Glutamatergic neuron (in vitro differentiated cells): ENCODE measurements at places on chromosomes 2 and 18. TPM values are rescaled to one million over a fixed set of nuclear protein-coding genes. Genes with fewer than 3 reads are reported as not detected.

DNA sequence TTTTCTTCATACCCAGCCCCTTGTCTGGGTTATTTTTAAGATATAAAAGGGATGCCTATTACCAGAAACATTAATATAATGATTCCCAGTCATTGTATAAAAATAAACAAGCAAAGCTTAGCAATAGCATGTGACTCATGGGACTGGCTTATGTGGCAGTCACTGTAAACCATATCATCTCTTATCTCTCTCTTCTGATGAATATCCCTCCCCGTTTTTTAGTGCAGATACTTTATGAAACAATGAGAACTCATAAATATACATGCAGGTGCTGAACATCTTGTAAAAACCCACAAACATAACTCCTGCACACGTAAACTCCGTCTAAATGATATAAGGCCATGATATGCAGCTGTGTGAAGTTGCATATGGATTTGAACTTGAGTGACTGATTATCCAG lies 154.9 kb downstream of the MGAT5 start:
- DNase-seq = no peak

DNA sequence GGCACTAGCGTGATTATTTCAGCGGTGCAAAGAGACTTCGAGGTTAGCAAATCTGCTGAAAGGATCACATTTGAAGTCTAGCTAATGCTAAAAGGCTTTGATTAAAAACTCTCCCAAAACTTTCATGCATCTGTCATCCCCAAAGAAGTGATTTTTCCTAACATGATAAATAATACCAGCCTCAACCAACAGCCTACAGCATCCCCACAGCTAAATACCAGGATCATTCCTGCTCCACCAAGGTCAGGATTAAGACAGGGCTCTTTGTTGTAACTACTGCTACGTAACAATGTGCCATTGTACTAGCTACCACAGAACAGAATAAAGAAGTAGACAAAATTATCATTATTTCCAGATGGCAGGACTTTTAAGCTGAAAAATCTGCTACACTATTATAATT lies 1.6 kb downstream of the OR6B3 start:
- DNase-seq = no peak

DNA sequence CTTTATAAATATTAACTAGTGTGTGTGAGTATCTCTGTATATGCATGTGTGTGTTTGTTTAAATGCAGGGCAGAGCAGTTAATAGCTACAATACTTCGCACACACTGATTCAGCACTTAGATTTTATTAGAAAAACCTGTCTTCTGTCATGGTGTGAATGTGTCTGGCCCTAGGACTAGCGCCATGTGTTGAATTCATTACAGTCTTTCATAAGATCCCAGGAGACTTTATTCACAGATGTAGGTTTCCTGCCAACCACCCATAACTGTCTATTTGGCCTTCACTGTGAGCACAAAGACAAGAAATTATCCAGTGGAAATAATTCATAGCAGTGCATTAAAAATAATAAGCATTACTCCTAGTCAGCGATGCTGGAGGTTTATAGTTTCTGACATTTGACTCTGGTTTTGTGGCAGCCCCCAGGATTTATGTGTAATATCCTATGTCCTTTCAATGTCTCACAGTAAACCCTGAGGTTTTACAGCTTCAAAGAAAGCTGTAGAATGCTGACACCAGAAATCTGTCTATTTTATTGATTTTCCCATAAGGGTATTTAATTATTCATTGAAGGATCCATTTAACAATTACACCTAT lies 93.9 kb downstream of the ZNF804A start:
- no peak for DNase-seq

The CTAGE1 gene
- not detected for total RNA-seq

The ARHGAP25 gene
- total RNA-seq = 1.4 TPM

The IL1R2 gene
- total RNA-seq = not detected

The POTEJ gene
- total RNA-seq = not detected

- DNase-seq = no peak
Observed at GRCh38 chr18:57947117-57947516, 96.9 kb upstream of the NEDD4L start.

DNA sequence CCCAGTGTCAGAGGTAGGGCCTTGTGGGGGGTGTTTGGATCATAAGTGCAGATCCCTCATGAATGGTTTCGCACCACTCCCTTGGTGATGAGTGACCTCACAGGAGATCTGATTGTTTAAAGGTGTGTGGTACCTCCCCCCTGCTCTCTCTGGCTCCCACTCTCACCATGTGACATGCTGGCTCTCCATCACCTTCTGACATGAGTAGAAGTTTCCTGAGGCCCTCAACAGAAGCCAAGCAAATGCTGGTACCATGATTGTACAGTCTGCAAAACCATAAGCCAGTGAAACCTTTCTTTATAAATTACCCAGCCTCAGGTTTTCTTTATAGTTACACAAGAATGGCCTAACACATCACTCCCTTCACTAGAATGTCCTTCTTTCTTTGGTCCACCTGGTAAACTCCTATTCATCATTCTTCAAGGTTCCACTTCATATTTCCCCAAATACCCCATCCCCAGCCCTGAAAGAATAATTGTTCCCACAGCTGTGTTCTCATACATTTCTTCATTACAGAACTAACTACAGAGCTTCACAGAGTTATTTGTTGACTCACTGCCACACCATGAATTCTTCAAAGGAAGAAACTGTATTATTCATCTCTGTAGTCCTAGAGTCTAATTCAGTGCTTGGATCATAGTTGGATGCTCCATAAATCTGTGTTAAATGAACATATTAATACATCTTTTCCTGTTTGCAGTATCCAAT lies 81.2 kb upstream of the STK17B start:
- no peak for DNase-seq

- DNase-seq = no peak
Observed at GRCh38 chr2:66185497-66186054, 249.3 kb upstream of the MEIS1 start.

The CNRIP1 gene
- 28.0 TPM for total RNA-seq

DNA sequence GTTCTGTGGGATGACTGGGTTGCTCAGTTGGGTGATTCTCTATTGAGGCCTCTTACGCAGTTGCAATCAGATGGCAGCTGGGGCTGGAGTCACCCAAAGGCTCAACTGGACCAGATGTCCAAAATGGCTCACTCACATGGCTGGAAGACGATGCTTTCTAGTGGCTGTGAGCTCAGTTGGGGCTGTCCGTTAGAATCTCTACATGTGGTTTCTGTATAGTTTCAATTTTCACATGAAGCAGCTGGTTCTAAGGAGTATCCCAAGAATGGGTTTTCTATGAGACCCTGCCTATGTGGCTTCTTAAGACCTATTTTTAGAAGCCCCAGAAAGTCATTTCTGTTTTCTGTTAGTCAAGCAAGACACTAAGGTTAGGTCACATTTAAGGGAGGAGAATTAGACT lies 4.4 kb downstream of the XRCC5 start:
- no peak for DNase-seq

The MLPH gene
- 4.3 TPM for total RNA-seq

GRCh38 chr18:77379976-77380509 lies 130.4 kb downstream of the GALR1 start:
- DNase-seq = no peak

GRCh38 chr2:241339839-241340630 lies 16.1 kb upstream of the FARP2 start:
- DNase-seq = no peak

DNA sequence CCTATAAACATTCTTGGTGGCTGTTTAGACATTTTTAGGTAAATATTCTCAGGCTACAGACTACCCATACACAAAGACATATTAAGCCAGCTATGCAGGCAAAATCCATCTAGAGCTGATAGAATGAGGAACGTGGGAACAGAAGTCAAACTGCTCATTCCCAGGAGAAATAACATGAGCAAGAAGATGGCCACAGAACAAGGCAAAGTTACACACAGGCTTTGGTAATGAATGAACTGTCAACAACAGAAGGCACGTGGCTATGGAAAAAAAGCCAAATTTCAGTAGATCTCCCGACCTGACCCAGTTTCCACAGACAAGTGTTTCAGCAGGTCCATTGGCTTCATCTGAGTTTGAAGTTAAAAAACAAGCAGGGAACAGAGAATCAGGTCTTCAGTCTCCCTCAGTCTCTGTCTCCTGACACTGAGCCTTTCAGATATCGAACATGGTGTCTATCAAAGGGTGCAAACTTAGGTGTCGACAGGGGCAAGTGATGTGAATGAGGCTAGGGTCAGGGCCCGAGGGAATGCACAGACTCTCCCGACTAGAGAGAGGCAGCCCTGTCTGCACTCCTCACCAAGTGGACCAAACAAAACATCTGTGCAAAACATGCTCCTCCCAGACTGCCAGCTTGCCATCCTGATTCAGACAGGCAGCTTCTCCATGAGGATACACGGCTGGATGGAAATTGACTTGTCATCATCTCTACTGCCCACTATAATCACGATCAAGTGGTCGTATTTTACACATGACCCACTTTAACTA lies 25.9 kb downstream of the SIGLEC15 start:
- no peak for DNase-seq
